ENCODE measurements at places on chromosomes 12 and 14. TPM values are rescaled to one million over a fixed set of nuclear protein-coding genes. Genes with fewer than 3 reads are reported as not detected.

The FSCB gene
- polyA plus RNA-seq = not detected

The ZNF268 gene
- polyA plus RNA-seq = 29.0 TPM

GRCh38 chr14:54591866-54592265 lies 24.9 kb downstream of the SAMD4A start:
- H3K4me1 ChIP-seq = peaks cover 22% of the 10 kb centered on the region
- H3K36me3 ChIP-seq = no peaks in the 10 kb centered on the region
- no peak overlapping the region for H3K27ac ChIP-seq
- no peaks in the 10 kb centered on the region for H3K27me3 ChIP-seq
- DNase-seq = no peak

- no peak overlapping the region for H3K27ac ChIP-seq
- no peak for DNase-seq
- H3K4me1 ChIP-seq = no peaks in the 10 kb centered on the region
Observed at GRCh38 chr12:80670214-80670613, 37.2 kb upstream of the MYF6 start.

DNA sequence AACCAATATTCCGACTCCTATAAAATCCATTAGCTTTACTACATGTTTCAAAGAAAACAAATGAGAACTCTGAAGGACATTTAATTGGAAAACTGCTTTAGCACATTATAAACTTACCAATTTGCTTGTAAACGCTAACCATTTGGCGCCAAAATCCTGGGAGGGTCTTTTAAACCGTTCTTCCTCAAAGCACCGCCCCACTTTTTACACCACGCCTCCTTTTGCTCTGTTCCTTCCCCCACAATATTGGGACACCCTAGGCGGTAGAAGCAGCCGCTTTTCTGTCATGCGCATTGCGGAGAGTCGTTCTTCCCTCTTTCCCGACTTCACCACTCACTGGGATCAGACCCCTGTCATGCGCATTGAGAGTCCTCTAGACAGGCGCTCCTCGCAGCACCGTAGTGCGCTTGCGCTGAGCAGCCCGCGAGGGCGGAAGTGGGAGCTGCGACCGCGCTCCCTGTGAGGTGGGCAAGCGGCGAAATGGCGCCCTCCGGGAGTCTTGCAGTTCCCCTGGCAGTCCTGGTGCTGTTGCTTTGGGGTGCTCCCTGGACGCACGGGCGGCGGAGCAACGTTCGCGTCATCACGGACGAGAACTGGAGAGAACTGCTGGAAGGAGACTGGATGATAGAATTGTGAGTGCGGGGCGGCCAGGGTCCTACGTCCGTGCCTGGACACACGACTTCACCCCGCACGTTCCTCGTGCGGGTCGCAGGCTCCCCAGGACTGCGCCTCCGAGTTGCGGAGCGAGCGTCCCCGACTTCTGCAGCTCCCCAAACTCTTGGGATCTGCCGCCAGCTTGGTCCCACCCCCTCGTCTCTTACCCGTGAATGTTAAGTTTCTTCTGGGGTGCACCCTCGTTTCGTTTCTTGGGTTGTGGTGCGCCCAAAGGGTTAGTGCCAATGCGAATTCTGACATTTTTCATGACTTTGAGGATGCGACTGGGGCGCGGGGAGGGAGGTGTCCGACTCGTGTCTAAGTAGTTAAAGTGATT lies at the start of gene TMX1:
TSS of gene TMX1 (plus strand) at position 435 of the 991 bp plus-strand sequence. CDS start at position 481, 46 bp downstream.
- peaks cover 10% of the 10 kb centered on the region for H3K4me1 ChIP-seq
- peaks cover 6% of the 10 kb centered on the region for H3K36me3 ChIP-seq
- peak; percentile 80 for DNase-seq

Measured in naive B cell (primary cell).